ENCODE measurements at places on chromosomes 4 and X.

DNA sequence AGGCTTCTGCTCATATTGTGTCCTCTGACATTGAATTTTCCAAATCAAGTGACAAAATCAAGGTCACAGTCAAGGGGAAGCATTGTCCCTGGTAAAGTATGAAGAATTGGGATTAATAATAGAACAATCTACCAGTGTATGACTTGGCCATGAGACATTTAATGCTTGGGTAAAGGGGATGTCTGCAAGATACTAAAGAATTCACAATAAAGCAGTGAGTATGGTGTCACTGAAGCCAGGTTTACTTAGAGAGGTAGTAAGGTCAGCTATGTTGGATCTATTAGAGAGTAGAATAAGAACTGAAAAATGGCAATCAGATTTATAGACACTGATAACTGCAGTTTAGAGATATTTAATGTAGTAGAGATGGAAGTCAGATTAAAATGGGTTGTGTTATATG lies 349.2 kb downstream of the BMPR1B start:
- no peak for DNase-seq

GRCh38 chrX:38837389-38837788 lies 36.1 kb downstream of the MID1IP1 start:
- no peak for DNase-seq

- DNase-seq, result no peak
Observed at GRCh38 chr4:141158219-141158618, 24.9 kb upstream of the RNF150 start.

- peak; percentile 68 for DNase-seq
Observed at GRCh38 chr4:95066050-95066449, 308.3 kb downstream of the BMPR1B start.

- DNase-seq, result peak; percentile 35
Observed at GRCh38 chrX:24153178-24153795, 3.8 kb downstream of the ZFX start.

GRCh38 chrX:51641421-51642021 lies 22.8 kb upstream of the CENPVL3 start:
- peak; percentile 19 for DNase-seq

GRCh38 chr4:4787421-4787820 lies 72.0 kb upstream of the MSX1 start:
- DNase-seq, result no peak

- no peak for DNase-seq
Observed at GRCh38 chr4:142203505-142203904, 567.1 kb downstream of the IL15 start.

- DNase-seq, result no peak
Observed at GRCh38 chr4:53194727-53195126, 171.1 kb downstream of the SCFD2 start.

GRCh38 chrX:38804432-38804681 lies 3.1 kb downstream of the MID1IP1 start:
- DNase-seq, result no peak

- peak; percentile 60 for DNase-seq
Observed at GRCh38 chrX:7068939-7069367, 78.6 kb upstream of the STS start.

DNA sequence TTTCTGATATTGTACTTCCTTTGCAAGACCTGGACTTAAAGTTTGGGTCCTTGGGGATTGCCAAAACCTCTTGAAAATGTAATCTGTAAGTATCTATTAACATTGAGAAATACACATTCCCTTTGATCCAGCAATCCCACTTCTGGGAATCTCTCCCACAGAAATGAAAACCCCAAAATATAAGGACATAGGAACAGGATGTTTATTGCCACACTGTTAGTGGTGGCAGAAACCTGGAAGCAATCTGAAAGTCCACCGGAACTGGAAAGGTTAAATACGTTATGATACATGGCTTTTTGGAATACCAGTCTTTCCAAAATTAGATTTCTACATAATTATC lies 71.2 kb upstream of the STX18 start:
- DNase-seq, result no peak

DNA sequence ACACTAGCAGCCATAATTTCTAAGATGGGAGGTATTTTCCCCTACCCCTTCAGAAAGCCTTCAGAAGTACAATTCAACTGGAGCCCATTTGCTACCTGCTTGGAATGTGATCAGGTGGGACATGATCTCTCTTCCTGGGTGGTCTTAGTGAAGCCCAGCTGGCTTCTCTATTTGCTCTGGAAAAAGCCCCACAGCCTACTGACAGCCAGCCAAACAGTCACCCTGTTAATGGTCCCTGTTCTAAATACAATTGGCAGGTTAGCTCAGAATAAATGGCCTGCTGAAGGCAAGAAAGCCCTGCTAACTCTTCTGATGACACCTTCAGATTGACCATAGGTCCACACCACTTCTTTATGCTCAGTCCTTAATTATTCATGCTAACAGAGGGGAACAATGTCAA lies 39.9 kb downstream of the HS6ST2 start:
- DNase-seq, result no peak

GRCh38 chrX:9442056-9442455 lies 22.8 kb upstream of the TBL1X start:
- no peak for DNase-seq

DNA sequence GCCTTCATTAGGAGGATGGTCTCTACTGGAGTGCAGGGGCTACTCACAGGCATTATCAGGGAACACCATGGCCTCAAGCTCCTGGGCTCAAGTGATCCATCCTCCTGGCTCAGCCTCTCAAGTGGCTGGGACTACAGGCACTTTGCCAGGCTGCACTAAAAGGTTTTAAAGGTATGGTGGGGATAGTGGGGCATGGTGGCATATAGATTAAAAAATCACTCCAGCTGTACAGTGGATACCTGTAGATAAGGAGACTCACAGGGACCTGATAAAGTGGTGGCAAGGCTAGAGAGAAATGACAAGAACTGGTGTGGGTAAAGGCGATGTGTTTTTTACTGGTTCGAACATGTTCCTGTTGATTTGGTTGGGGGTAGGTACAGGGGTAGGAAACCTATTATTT lies 5.9 kb downstream of the ZAR1 start:
- no peak for DNase-seq

DNA sequence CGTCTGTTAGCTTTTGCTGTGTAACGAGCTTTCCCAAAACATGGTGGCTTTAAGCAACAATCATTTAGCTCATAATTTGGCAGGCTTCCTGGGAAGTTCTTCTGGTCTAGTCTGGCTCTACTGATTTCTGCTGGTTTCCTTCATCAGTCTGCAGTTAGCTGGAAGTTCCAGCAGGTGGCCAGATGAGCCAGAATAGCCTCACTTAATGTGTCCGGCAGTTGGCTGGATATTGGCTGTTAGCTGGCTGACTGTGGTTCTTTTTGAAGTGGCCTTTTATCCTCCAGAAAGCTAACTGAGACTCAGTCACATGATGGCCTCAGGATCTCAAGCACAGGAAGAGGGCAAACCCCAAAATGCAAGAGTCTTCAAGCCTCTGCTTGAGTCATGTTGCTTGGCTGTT lies 34.9 kb downstream of the FTHL17 start:
- peak; percentile 61 for DNase-seq

GRCh38 chr4:6561706-6562371 lies 13.2 kb upstream of the MAN2B2 start:
- DNase-seq, result no peak

Measured in mammary epithelial cell (primary cell).